ENCODE measurements at places on chromosomes 4 and X. TPM values are rescaled to one million over a fixed set of nuclear protein-coding genes. Genes with fewer than 3 reads are reported as not detected.

Gene SPP1
- total RNA-seq, result 160 TPM

Gene ASB11
- total RNA-seq, result not detected

Gene TRMT2B
- 20.2 TPM for total RNA-seq

Gene CT47B1
- total RNA-seq, result not detected

Gene MYOZ2
- total RNA-seq, result not detected

Gene CLNK
- not detected for total RNA-seq

Gene CNGA2
- total RNA-seq, result not detected

Gene CLGN
- 12.1 TPM for total RNA-seq

Gene RRH
- not detected for total RNA-seq
